Cerebellar nuclear complex (tissue), 1 donor: ENCODE measurements at places on chromosomes 11 and 22.

DNA sequence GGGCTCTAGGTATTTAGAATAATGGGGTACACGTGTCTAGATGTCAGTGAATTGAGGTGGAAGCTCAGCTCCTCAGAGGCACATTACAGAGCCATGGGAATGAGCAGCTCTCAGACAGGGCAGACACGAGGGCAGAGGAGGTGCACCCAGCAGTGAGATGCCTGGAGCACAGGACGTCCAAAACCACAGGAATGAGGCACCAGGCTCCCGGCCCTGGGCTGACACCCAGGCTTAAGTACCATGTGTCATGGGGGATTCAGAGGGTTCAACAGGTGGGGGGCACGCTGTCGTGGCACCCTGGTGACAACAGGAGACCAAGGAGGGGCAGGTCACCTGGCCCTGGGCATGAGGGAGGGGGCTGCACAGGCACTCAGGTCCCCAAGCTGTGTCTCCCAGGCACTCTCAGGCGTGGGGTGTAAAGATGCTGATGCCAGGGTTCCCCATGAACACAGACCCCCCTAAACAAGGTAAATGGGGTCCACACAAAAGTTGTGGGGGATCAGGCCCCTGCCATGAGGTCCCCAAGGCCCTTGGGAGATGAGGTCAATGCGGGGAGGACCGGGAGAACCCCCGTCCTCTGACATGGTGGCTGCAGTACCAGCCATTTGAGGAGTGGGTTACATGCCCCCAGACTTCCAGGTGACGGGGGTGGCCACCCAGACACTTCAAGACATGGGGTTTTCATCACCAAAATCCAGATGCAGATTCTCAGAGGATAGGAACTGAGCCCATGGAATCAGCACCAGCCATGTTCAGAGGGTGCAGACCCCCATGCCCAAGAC is 5.6 kb upstream of the SYT8 start:
- DNase-seq, result no peak

GRCh38 chr11:93694109-93694508 is 32.6 kb downstream of the CEP295 start:
- DNase-seq, result no peak

DNA sequence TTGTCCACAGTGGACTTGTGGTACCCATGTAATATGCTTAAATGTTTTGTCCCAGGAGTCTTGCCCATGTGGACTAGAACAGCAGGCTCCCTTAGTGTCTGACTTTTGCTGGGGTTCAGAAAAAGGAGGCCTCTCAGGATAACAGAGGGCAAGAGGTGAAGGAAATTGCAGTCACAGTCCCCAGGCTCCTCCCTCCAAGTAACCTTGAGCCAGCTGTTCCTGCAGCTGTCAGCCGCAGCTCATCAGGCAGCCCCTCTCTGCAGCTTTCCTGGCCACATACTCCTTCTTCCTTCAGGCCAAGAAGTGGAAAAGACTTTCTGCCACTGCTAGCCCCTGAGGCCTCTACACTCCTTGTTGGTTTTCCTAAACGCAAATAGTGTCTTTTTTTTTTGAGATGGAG is 6.3 kb upstream of the MYO18B start:
- no peak for DNase-seq

DNA sequence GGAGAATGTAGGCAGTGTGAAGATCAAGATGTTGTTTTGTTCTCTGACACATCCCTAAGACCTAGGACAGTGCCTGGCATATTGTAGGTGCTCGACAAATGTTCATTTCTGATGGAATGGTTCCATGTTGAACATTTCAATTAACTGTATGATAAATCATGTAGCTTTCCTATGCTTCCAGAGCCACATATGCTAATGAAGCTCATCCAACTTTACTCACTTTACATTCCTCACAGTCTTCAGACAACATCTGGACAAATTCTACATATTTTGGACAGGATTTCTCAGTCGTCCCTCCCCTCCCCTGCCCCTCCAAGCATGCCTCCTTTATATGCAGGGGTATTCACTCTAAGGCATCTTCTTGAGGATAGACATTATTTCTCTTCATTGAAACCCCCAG is 177.9 kb downstream of the BLID start:
- no peak for DNase-seq

DNA sequence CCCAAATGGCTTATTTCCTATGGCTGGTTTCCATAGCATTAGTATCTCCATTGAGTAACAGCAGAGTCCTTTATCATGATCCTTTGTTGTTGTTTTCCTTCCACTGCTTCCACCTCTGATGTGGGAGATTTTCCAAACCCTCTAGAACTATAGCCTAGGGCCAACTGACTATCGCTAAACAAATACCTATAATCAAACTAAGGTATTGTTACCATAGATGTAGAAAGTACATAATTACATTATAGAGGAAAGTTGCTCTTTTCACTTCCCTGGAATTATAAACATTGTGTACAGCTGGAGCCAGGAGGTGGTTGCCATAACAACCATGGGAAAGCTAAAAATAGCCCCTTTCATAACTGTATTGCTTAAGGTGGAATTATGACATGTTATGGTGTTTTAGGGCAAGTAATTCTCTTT is 47.0 kb upstream of the ALKBH3 start:
- DNase-seq, result peak; percentile 58

GRCh38 chr11:76820184-76820566 is 37.0 kb downstream of the TSKU start:
- no peak for DNase-seq

GRCh38 chr22:25880524-25880923 is 138.5 kb downstream of the MYO18B start:
- no peak for DNase-seq

DNA sequence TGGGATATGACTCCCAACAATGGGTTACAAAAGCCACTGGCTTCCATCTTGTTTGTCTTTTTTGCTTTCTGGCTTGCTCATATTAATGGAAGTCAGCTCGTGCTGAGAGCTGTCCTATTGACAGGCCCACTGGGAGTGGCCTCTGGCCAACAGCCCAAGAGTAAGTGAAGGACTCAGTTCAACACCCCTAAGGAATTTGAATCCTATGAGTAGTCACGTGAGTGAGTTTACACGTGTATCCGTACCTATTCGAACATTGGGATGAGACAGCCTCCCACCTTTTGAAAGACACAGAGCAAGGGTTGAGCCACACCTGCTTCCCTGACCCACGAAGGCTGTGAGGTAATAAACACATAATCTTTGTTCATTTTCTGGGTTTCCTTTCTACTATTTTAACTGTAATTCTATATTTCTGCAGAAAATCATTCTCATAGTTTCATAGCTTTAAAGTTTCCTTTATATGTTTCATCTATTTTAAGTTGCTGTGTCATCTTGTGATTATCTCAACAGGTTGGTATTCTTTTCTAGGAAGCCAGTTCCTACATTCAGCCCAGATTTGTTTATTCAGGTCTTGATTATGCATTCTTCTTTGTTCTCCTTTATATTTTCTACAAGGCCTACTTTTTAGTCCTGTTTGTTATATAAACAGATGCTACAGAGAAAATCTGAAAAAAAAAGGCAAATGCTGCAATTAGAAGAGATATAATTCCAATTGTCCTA is 802.3 kb downstream of the CNTN5 start:
- no peak for DNase-seq

- no peak for DNase-seq
Observed at GRCh38 chr11:12769834-12770345, 95.7 kb downstream of the TEAD1 start.
